Tibial artery (tissue), 4 donors: ENCODE measurements at places on chromosomes 3 and 15.

- DNase-seq = no peak
Measured at GRCh38 chr15:48607846-48608245, 37.7 kb downstream of the FBN1 start.

GRCh38 chr3:165503825-165504224 is 307.6 kb upstream of the SLITRK3 start:
- DNase-seq = no peak

DNA sequence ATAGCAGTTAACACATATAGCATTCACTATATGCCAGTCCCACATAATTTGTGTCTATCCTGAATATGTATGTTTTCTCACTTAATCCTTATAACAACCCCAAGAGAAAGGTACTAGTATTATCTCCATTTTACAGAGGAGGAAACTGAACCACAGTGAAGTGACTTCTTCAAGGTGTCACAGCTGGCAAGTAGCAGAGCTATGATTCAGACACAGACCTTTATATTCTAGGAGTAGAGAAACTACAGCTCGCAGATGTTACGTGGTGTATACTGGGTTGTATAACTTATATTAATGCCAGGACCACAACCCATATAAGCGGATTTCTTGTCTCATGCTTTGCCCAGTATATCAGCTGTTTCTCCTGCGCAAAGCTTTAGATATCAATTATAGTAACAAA is 29.5 kb upstream of the ICE2 start:
- DNase-seq = no peak

- DNase-seq = no peak
Measured at GRCh38 chr15:82808634-82809041, 790 bp upstream of the WHAMM start.

DNA sequence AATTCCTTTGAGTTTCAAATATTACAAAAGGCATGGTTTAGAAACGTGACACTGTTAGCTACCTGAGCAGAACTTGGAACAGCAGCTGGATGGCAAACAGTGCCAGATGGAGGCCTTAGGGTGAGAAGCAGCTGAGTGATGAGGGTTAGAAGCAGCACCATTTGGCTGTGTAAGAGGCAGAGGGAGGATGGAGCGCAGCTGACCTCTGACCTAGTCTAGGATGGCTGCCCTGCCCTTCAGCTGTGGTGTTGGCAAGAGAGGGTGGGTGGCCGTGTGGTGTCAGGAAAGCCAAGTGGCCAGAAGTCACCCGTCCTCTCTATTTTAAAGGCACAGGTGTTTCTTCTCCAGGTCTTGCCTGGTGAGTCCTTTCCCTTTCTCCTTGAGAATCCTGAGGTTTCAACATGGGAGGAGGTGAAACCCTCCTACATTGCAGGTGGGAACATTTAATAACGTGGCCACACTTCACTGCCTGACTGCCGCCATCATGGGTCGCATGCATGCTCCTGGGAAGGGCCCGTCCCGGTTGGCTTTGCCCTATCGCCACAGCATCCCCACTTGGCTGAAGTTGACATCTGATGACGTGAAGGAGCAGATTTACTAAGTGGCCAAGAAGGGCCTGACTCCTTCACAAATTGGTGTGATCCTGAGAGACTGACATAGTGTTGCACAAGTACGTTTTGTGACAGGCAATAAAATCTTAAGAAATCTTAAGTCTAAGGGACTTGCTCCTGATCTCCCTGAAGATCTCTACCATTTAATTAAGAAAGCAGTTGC is 17.6 kb downstream of the BCL2L10 start:
- DNase-seq = no peak

- no peak for DNase-seq
Measured at GRCh38 chr3:177596248-177596815, 399.1 kb upstream of the TBL1XR1 start.
